ENCODE measurements at places on chromosomes 12 and 14. TPM values are rescaled to one million over a fixed set of nuclear protein-coding genes. Genes with fewer than 3 reads are reported as not detected.

DUSP6 gene
- total RNA-seq = 20.3 TPM

RPS6KL1 gene
- total RNA-seq = 14.9 TPM

NANOG gene
- total RNA-seq = 0.62 TPM

CRADD gene
- total RNA-seq = 7.0 TPM
